ENCODE measurements at places on chromosomes 3 and 15. TPM values are rescaled to one million over a fixed set of nuclear protein-coding genes. Genes with fewer than 3 reads are reported as not detected.

GRCh38 chr15:50876260-50876988, 32.1 kb upstream of the AP4E1 start:
- no peak for DNase-seq

DNA sequence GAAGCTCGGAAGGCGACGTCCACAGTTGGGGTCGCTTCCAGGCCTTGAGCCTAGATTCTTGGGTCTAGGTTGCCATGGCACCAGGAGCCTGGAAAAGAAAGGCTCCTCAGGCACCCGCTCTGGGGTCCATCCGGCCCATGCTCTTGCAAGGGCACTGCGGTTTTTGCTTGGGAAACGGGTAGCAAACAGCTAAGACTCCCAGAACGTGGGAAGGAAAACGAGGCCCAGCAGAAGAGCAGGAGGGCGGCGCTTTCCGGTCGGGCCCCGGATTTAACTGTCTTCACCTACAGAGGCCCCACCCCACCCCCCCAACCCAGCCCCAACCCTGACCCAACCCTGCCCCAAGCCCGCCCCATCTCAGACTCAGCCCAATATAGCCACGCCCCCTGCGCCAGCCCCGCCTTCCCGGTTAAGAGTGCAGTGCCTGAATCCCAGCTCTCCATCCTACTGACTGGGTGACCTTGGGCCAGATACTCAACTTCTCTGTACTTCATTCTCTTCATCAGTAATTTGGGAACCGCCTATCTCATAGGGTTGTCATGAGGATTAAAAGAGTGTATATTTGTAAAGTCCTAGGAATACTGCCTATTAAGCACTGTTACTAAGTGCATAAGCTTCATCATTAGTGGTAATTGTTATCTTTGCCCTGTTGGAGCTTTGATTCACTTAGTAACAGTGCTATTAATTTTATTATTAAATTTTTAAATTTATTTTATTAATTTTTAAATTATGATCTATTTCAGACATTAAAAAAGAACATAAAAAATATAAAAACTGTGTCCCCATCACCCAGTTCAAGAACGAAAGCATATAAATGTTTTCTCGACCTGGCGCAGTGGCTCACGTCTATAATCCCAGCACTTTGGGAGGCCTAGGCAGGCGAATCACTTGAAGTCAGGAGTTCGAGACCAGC, 28.4 kb upstream of the SMAD6 start:
- peak; percentile 96 for DNase-seq

- DNase-seq: no peak
Measured at GRCh38 chr15:41125931-41126642, 10.0 kb upstream of the INO80 start.

DNA sequence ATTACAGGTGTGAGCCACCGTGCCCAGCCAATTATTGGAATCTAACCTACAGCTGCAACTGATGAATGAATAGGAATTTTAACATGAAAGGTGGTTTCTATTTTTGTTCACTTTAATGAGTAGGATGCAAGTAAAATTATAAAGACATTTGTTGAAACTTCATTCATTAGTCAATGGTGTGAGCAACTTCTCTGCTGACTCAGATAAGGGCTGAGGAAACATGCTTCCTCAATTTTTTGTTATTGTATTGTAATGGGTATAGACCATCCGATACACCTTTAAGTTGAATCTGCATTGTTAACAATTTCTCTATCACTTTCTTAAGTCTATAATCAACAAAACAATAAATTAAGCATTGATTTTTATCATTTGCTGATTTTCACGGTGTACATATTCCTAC, 127.8 kb downstream of the STAG1 start:
- DNase-seq: no peak

GRCh38 chr3:58230876-58231552, 6.6 kb upstream of the ABHD6 start:
- no peak for DNase-seq

DNA sequence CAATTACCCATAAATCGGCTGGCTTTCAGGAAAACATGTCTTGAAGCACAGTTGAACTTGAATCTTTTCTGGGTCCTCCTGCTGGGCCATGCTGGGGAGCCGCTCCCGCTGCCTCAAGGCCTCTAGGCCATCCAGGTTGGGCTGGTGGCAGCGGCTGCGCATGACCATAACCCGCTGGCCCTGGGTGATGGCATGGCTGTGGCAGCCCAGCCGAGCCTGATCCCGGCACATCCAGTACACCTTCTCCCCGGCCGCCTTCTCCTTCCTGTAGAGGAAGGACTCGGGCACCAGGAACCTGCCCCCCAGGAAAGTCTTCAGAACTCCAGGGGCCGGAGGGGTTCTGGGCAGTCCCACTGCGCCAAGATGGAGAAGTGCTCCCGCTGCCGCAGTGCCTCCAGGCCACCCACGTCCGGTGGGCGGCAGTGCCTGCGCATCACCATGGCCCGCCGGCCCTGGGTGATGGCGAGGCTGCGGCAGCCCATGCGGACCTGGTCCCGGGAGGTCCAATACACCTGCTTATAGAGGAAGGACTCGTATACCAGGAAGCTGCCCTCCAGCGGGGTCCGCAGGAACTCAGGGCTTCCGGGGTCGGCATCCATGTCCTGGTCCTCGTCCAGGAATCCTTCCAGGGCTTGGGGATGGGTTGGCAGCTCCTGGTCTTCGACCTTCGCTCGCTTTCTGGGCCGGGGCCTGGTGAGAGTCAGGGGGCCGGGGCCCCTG, 84.3 kb upstream of the FXR1 start:
- DNase-seq: no peak

DNA sequence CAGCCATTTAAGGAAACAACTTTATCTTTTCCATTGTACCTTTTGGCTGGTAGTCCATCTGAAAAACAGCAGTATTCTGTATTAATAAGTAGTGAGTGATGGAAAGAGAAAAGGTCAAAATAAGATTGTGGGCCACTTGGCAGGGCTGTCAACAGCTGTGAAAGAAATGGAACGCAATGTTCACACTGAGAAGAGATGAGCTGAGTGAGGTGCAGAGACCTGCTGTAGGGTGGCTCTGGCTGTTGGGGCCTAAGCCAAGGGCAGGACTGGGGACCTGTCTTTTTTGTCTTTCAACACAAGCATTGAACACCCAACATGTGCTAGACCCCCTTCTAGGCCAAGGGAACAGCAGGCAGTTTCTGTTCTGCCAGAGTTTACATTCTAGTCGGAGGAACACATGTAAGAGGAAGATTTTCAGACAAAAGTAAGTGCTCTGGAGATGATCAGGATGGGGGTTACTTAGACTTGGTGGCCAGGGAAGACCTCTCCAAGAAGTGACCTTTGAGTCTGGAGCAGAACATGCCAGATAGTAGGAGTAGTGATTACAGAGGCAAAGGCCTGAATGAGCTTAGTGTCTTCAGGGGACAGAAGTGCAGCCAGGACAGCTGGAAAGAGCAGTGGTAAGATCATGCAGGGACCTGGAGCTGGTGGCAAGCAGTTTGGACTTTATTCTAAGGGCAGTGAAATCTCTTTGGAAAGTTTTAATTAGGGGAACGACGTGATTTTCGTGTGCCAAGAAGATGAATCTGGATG, 29.6 kb downstream of the TSEN2 start:
- no peak for DNase-seq

GRCh38 chr3:10417847-10418246, 87.5 kb downstream of the ATP2B2 start:
- no peak for DNase-seq

DNA sequence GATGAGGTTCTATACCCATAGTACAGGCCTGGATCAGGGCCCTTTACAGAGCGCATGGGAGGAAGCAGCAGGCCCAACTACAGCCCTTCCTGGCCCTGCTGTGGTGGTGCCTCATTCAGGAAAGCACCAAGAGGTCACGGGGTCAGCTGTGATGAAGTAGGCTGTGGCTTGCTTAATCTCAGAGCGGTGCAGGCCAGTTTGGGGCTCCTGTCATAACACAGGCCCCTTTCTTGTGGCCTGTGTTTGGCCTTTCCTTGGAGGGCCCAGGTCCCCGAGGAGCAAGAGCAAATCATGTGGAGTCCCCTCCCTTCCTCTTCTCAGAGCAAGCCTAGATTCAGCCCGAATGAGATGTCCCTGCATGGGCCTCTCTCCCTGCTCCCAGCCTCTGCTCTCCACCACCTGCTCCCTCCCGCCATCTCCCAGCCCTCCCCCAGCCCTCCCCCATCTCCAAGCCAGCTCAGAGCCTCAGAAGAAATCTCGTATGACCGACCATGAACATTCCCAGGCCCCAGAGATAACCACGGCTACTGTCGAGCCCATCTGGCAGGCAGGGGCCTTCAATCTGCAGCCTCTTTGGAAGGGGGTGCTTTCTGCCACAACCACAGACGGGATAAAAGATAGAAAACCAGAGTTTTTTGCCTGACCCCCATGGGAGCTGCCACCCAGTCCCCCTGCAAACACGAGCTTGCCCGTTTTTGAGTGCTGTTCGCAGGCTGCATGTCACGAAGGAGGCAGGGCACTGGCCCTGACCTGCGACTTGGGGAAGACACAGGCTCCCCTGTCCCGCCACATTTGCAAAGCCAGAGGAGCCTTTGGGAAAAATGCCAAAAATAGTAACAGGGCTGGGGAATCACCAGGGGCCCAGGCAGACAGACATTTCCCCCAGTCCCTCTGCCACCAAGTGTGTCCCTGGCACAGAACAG, 32.3 kb upstream of the DUSP7 start:
- DNase-seq: no peak

GRCh38 chr15:74240002-74240568, 4.0 kb downstream of the CCDC33 start:
- DNase-seq: no peak

GRCh38 chr3:126937973-126938372, 44.9 kb upstream of the PLXNA1 start:
- no peak for DNase-seq

GRCh38 chr3:37223141-37223558, 48.8 kb upstream of the LRRFIP2 start:
- DNase-seq: no peak

DNA sequence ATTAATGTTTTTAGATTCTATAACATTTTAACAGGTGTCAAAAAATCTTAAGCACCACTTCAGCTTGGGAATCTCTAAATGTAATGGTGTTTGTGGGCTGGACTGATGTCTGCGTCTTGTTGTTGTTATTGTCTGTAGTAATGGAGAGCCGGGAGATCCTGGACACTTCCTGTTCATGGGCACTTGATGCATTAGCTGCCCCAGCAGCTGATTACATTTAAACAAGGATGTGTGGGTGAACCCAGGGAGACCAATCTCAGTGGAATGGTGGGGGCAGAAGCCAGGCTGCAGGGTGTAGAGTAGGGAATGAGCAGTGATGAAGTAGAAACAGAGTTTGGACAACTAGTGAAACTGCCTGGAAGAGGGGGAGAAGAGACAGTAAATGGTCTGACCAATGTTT, 7.8 kb downstream of the CCR5AS start:
- DNase-seq: no peak

The TMEM108 gene
- 14.3 TPM for total RNA-seq

The SERPINI2 gene
- total RNA-seq: 0.25 TPM

The CSTA gene
- total RNA-seq: not detected

The EXD1 gene
- total RNA-seq: 0.54 TPM

The DLEC1 gene
- 0.76 TPM for total RNA-seq

Data from H1 (cell line).